Endothelial cell (in vitro differentiated cells): ENCODE measurements at places on chromosomes 2 and 18.

DNA sequence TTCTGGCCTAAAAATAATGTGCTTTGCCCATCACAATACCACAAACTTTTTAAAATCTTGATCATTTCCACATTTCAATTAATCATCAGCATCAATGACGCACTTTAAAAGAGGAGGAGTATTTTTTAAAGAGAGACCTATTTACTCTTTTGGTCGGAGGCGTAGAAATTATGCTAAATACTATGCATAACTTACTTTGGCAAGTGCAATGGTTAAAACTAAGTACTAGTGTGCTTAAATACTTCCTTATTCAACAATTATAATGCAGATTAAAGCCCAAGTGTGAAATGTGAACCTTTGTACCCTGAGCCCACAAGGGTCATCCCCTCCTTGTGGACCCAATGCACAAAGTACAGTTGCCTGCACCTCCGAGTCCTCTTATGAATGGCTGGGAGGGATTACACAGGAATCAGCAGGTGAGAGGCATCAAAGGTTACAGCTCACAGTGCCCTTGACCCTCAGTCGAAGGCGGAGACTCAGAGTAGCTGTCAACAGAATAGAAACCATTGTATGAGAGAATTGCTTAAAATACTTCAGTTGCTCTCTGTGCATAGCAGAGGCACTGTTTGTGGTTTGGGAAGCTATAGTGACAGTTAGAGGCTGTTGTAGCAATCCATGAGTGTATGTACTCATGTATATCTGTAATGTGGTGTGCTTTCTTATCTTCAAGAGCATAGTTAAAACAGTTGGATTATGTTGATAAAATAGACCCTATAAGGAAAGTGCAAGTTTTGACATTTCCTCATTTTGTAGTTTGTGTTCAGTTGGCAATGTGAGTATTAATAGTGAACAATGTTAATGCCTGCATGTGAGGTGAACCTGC is 151.7 kb upstream of the ITGA4 start:
- no peak overlapping the region for H3K27ac ChIP-seq
- DNase-seq = no peak
- H3K4me1 ChIP-seq = no peaks in the 10 kb centered on the region
- H3K36me3 ChIP-seq = no peaks in the 10 kb centered on the region
- no peaks in the 10 kb centered on the region for H3K27me3 ChIP-seq
- no peak overlapping the region for H3K4me3 ChIP-seq

DNA sequence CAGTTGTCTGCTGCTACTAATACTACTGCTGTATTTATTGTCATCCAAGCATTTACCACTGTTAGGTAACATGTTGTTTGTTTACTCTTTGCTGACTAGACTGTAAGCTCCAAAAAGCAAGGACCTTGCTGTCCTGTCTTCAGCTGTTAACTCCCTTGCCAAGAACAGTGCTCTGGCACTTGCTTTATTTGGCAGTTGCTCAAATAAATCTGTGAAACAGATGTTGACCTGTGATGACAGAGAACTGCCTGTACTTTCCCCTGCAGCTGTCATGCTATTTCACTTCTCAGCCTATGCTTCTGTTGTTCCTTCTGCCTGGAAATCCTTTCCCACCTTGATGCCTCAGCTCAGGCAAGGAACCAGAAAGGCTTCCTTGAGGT is 181.2 kb downstream of the ATAD2B start:
- peaks cover 3% of the 10 kb centered on the region for H3K4me1 ChIP-seq
- H3K36me3 ChIP-seq = peaks cover 14% of the 10 kb centered on the region
- no peaks in the 10 kb centered on the region for H3K27me3 ChIP-seq
- peak overlapping the region; percentile 8 for H3K27ac ChIP-seq
- no peak for DNase-seq
- no peak overlapping the region for H3K4me3 ChIP-seq

- H3K27ac ChIP-seq = no peak overlapping the region
- H3K4me1 ChIP-seq = no peaks in the 10 kb centered on the region
- H3K27me3 ChIP-seq = peaks cover 1% of the 10 kb centered on the region
- no peaks in the 10 kb centered on the region for H3K36me3 ChIP-seq
Measured at GRCh38 chr2:15383695-15384350, 177.3 kb downstream of the NBAS start.

- peaks cover 34% of the 10 kb centered on the region for H3K4me1 ChIP-seq
- peaks cover 4% of the 10 kb centered on the region for H3K36me3 ChIP-seq
- H3K27me3 ChIP-seq = peaks cover 3% of the 10 kb centered on the region
- no peak overlapping the region for H3K4me3 ChIP-seq
Measured at GRCh38 chr2:236082061-236082460, 86.1 kb downstream of the GBX2 start.

DNA sequence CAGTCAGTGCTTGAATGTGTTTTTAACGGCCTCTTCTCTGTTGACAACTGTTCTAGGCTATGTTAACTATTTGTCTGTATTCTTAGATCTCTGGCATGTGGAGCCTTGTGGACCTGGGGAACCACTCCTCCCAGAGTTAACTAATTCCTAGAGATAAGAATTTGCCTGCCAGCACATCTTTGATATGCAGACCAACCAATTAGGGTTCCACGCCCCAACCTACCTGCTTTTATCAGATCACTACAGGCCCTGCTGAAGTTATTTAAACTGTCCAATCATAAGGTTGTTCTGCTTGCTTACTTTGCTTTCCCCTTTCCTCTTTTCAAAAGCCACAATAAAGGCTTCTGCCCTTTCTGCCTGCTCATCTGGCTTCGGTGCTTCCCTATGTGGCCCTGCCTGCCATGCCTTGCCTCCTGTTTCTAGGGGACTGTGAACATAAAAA is 8.5 kb upstream of the CYBRD1 start:
- H3K27me3 ChIP-seq = no peaks in the 10 kb centered on the region
- H3K4me3 ChIP-seq = no peak overlapping the region
- no peak overlapping the region for H3K27ac ChIP-seq
- no peak for DNase-seq
- H3K36me3 ChIP-seq = peaks cover 3% of the 10 kb centered on the region

GRCh38 chr2:42931146-42931817 is 138.9 kb upstream of the HAAO start:
- no peaks in the 10 kb centered on the region for H3K36me3 ChIP-seq
- H3K4me1 ChIP-seq = peaks cover 47% of the 10 kb centered on the region
- no peak overlapping the region for H3K4me3 ChIP-seq
- DNase-seq = peak; percentile 52
- peak overlapping the region; percentile 81 for H3K27ac ChIP-seq

GRCh38 chr18:7603259-7604000 is 36.3 kb downstream of the PTPRM start:
- no peaks in the 10 kb centered on the region for H3K27me3 ChIP-seq
- peaks cover 4% of the 10 kb centered on the region for H3K36me3 ChIP-seq
- H3K27ac ChIP-seq = no peak overlapping the region

- H3K36me3 ChIP-seq = peaks cover 11% of the 10 kb centered on the region
- H3K4me1 ChIP-seq = peaks cover 7% of the 10 kb centered on the region
- no peaks in the 10 kb centered on the region for H3K27me3 ChIP-seq
- H3K27ac ChIP-seq = no peak overlapping the region
Measured at GRCh38 chr2:233414273-233414654, 60.0 kb downstream of the DGKD start.

DNA sequence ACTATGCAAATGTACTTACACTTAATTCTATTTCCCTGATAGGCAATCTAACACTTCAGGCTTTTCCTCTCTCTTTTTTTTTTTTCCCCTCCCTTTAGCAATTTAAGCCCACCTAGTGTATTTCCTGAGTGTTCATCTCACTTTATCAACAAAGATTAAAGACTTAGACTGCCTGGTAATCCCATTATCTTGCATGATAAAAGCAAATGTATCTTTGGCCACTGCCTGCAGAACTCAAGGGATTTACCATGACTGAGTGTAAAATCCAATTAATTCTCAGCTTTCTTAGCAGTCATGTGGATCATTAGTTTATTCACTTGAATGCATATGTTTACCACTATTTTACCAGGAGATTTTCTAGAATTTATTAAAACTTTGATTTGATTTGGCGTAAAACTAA is 1102.2 kb upstream of the GYPC start:
- H3K4me1 ChIP-seq = peaks cover 3% of the 10 kb centered on the region
- no peaks in the 10 kb centered on the region for H3K27me3 ChIP-seq
- H3K36me3 ChIP-seq = no peaks in the 10 kb centered on the region
- H3K4me3 ChIP-seq = no peak overlapping the region

GRCh38 chr2:197908990-197909776 is 104.8 kb downstream of the PLCL1 start:
- peaks cover 26% of the 10 kb centered on the region for H3K4me1 ChIP-seq
- DNase-seq = no peak
- H3K36me3 ChIP-seq = no peaks in the 10 kb centered on the region
- H3K27ac ChIP-seq = no peak overlapping the region

- no peak for DNase-seq
- H3K36me3 ChIP-seq = no peaks in the 10 kb centered on the region
- H3K27me3 ChIP-seq = no peaks in the 10 kb centered on the region
- no peak overlapping the region for H3K4me3 ChIP-seq
- H3K27ac ChIP-seq = no peak overlapping the region
- H3K4me1 ChIP-seq = no peaks in the 10 kb centered on the region
Measured at GRCh38 chr2:150700666-150701580, 213.5 kb upstream of the RND3 start.
